ENCODE measurements at places on chromosomes 4 and X.

- DNase-seq, result no peak
These were observed 1806.8 kb upstream of the TENM3 start for GRCh38 chr4:180436361-180436760.

DNA sequence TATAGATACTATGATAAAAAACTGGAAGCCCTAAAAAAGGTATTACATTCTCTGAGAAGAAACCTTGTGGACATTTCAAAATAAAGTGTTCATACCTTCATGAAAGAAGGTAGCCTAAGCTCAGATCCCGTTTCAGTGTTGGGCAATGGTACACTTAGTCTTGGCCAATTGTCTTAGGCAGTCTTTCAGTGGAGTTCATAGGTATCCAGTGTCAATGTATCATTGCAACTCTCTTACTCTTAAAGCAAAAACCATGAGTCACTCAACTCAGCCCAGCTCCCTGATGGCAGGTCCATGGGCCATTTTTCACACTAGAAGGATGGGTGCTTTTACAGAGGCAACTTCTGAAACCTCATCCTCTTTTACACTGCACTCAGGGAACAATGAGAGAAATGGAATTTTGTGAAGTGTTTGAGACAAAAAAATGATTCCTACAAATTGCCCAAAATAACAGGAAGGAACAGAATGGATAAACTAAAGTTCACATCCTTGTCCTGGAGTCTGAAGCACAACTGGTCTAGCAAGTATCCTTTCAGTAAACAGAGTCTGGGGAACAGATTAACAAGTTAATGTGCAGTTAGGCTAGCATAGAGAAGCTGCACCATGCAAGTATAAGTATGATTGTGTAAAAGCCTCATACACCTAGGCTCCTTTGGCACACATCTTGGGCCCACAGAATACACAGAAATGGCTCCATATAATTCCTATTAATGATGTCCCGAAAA lies 7.0 kb upstream of the ZNF827 start:
- DNase-seq, result no peak

GRCh38 chrX:21723084-21723483 lies 34.8 kb downstream of the SMPX start:
- DNase-seq, result no peak

GRCh38 chr4:83599183-83599582 lies 63.3 kb downstream of the GPAT3 start:
- no peak for DNase-seq

DNA sequence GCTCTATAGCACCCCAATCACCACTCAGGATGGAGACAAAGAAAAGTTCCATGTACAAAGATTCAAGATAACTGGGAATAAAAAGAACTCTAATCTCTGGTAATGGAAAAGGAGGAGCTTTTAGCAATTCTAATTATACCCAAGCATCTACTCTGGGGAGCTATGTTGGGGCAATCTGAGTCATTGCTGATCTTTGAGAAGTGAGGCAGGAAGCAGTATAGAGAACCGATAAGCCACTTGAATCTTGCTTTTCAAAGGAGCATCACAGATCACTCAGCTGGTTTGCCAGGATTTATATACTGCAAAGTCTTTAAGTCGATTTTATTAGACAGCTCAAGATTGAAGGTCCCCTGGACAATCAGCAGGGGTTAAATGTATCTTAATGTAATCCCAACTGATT lies 220.0 kb downstream of the ENOX2 start:
- DNase-seq, result no peak

DNA sequence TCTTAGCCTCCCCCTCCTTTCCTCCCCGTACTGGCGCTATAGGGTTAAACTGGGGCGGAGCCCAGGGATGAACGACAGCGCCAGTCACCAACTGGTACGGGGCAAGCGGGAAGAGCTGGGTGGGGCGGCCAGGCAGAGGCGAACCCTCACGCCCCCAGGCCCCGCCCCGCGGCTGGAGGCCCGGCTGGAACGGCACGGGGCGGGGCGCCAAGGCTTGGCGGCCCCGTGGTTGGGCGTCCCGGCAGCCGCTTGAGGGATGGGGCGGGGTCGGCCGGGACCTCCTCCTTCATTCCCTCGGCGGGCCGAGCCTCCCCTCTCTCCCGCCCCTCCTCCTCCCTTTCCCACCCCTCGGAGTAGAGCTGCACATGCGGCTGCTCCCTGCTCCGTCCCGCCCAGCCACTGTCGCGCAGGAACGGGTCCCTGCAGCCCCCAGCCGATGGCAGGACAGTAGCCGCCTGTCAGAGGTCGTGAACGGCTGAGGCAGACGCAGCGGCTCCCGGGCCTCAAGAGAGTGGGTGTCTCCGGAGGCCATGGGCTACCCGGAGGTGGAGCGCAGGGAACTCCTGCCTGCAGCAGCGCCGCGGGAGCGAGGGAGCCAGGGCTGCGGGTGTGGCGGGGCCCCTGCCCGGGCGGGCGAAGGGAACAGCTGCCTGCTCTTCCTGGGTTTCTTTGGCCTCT lies at the start of gene EDA:
TSS of gene EDA (plus strand) at position 335 of the 678 bp plus-strand sequence.
- peak; percentile 62 for DNase-seq

- no peak for DNase-seq
These were observed 1667.9 kb upstream of the PCDH7 start for GRCh38 chr4:29052266-29052665.

- DNase-seq, result no peak
These were observed 11.5 kb downstream of the CTAG1A start for GRCh38 chrX:154596290-154596929.

DNA sequence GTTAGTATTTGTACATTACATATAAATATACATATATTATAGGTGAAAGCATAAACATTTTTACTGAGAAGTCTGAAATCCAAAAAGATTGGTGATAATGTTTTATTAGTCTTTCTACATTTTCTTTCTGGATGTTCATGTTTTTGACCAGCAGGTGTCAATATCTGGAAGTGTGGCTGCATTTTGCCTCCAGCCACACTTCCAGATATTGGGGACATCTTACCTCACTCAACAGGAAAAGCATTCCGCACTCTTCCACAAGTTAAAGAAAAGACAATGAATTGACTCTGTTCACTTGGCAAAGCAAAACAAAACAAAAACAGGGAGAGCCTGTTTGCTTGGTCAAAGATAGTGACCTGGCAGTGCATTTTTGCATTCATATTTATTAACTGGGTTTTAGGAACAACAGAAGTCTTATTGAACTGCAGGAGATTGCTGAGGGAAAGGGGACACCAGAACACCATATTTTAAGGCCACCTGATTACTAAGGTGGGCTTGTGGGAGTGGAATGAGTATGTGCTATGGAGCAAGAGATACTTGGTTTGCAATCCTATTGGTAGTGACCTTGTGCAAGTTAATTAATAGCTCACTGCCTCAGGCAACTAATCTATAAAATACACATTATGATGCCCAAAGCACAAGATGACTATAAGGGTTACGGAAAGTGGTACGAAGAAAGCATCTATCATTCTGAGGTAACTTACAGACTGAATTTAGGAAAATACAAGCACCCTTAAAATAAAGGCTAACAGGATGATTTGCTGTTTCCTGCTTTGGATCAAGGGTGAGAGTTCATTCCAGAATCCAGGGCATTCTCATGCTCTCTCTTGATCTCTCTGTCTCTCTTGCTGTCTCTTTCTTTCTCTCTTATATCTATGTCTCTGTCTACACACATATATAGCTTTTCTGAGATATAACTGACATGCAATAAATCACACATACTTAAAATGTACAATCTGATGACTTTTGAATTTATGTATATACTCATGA lies 389.9 kb upstream of the EMCN start:
- DNase-seq, result no peak

GRCh38 chrX:107654872-107655761 lies 26.8 kb downstream of the PRPS1 start:
- DNase-seq, result peak; percentile 52

GRCh38 chrX:46125111-46125510 lies 420.1 kb downstream of the ZNF674 start:
- DNase-seq, result no peak

GRCh38 chr4:107897823-107898222 lies 33.5 kb upstream of the CYP2U1 start:
- DNase-seq, result no peak

GRCh38 chrX:149830192-149830873 lies 48.6 kb downstream of the MAGEA9 start:
- DNase-seq, result no peak

Measured in activated CD4-positive, alpha-beta T cell treated with anti-CD3 and anti-CD28 coated beads, Interleukin-2, amount 50 U/mL, for 4 hours (primary cell).